ENCODE measurements at places on chromosomes 6 and 20.
A peak's percentile ranks its signal among the peaks of the same experiment; 100 is the strongest.

GRCh38 chr20:47785311-47785853, at the start of gene SULF2:
TSS of gene SULF2 (minus strand) at chr20:47785481. CDS start at chr20:47757363, 28,118 bp downstream.
- peak; percentile 84 for DNase-seq

GRCh38 chr6:33759887-33760629, 13.4 kb upstream of the IP6K3 start:
- no peak for DNase-seq

DNA sequence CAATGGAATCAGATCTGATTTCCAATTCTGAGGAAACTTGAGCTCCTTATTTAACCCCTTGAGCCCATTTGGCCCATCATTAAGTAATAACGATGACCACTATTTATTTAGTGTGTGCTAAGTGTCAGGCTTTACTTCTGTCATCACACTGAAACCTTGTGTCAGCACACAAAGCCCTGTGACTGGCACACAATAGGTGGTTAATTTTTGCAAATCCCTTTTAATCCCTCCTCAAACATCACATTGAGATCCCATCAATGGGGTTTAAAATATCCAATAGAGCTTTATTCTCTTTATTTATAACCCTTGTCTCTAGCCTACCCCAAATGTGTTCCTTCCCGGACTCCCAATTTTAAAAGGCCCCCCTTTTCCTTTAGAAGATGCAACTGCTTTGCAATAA, 656.8 kb upstream of the CHD6 start:
- no peak for DNase-seq

DNA sequence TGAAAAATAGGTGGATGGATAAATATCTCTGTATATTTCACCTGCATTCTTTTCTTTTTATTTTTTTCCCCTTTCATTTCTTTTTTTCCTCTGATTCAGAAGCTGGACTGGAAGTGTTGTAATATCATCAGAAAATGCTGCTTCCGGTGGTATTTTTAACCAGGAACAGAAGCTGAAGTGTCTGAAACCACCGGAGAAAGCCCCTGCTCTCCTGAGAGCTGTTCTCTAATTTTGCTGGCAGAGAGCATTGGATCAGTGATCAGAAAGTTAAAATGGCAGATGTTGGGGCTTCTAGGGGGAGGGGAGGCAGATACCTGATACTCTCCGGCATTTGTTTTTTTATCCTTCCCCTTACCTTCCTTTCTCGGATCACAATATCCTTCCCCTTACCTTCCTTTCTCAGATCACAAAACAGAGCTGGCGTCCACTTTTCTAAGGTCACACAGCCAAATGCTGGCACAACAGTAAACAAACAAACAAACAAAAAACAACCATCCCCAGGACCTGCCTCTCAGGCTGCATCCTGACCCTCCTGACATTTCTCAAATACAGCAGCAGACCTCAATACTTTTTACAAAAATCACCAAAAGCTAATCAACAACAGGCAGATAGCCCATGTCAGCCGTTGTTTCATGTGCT, 143.2 kb upstream of the ZNF217 start:
- no peak for DNase-seq

DNA sequence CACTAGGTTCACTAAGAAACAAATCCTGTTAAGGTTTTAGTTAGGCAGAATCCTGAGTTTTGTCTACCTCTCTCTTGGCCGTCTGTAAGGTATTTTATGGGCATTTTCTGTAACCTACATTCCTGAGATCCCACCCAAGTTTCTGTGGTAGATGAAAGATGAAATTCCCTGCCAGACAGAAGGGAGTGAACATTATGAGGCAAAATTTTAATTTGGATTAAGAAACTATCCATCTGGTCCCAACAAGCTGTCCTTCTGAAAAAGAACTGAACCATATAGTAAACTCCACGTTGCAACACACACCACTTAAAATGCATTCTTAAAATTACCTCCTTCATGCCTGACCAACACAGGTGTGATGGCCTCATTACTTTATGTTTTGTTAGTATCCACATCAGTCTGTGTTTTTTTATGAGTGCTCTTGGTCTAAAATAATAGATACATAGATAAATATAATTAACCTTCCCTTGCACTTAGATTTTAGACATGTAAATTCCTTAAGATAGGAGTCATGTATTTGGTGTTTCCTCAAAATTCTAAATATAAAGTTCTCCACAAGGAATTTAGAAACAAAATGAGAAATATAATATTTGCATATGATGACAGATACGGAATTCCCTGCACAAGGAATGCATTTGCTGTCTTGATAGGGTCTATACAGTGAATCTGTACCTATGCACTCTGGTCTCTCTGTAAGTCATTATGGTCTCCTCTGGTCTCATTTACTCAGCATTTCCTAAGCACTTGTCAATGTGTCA, 86.5 kb downstream of the CHD6 start:
- no peak for DNase-seq

- no peak for DNase-seq
These were observed 552.3 kb upstream of the CITED2 start for GRCh38 chr6:139926711-139927110.

- no peak for DNase-seq
These were observed 1.1 kb upstream of the SYTL3 start for GRCh38 chr6:158648682-158649131.

DNA sequence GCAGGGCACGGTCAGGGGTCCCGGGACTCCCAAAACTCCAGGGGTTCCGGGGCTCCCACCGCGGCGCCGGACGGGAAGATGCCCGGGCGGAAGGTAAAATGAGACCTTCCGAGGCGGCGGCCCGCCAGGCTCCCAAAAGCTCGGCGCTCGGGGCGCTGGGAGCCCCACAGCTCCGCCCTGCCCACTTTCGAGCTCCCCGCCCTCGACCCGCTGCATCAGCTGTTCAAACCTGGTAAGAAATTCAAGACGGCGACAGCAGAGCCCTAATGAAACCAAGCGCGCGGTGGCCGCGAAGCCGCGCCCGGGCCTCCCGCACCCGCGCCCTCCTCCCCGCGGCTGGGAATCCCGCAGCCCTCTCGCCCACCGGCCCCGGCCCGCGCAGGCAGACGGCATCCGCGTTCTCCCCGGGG, 369 bp downstream of the SLC4A11 start:
- DNase-seq: no peak

DNA sequence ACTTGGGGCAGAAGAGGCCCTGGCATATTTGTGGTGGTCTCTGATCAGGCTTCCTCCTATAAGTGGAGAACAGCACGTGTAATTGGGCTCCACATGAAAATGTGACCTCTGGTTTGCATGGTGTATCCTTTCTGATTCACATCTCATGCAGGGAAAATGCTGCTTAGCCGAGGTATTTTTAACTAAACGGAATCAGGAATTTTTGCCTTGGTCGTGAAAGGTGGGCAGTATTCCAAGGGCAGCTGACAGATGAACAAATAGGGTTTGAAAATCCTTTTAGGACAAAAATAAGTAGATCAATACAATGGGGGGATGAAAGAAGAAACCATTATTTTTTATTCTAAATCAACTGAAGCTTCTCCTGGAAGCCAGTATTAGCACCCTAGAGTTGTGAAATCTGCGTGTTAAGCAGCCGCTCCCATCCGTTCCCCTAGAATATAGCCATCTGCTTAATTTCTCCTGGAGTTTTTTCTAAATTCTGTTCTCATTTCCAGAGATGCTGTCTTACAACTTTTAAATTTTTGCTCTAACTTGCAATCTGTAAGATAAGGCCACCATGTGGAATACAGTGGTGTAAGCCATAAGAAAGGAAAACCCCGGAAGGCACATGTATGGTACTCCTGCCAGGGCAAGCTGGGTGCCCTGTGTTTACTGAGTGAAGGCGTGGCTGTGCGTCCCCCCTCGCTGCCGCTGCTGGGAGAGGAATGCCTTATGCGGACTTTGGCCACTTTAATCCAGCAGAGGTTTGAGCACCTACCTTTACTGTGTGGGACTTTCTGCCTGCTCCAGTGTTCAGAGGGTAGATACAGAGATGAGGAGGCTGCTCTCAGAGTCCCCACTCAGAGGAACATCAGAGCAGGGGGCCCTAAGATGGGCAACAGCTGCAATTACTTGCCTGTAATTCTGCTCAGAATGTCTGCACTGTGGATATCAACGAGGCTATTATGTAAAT, 52.4 kb downstream of the SYNJ2 start:
- DNase-seq: no peak

GRCh38 chr6:13528232-13528631, 40.8 kb upstream of the GFOD1 start:
- no peak for DNase-seq

GRCh38 chr6:113144117-113144516, 713.0 kb upstream of the MARCKS start:
- DNase-seq: no peak

DNA sequence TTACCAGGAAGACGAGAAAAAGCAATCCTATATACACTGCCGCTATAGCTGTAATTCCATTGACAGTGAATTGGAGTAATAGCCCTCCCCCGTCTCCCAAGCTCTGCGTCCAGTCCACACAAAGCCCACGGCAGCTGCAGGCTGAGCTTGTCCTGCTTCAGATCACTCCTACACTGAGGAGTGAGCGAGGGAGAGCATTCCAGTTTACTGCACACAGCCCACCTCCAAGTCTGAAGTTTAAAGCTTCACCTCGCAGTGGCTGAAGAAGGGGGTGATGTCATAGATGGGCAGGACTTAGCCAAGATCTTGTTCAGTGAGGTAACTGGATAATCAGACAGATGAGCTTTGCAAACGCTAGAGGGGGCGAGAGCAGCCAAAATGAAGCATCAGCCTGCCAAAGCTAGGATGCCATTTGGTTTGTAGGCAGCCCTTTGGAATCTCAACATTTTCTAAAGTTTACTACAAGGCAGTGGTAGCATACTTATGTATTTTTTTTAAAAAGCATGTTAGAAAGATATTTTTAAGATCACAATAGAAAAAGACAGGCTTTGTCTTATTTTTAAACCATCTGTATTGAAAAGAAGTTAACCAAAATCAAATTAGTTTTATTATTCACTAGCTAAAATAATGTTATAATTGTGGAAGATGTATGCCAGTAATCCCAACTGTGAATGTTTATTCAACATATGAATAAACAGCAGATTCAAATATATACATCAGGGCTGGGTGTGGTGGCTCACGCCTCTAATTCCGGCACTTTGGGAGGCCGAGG, at the start of gene FLRT3:
Gene FLRT3 (minus strand): TSS at position 213 of the 772 bp plus-strand sequence. CDS start 10,106 bp downstream, outside the sequence.
- DNase-seq: peak; percentile 95

DNA sequence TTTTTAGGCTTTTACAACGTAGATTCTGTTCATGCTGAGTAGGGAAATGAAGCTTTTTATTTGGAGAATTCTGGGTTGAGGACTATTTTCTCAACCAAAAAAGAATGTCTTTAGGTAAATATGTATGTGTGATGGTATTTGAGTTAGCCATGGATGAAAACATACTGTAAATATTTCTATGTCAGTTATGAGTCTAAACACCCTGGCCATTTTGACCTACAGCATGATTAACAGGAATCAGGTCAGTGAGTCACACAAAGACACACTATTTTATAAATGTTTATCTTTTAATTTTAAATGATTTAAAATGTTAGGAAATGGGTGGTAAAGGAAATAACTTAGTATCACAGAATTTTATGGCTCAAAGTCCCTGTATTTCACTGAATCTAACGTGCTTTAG, 851.7 kb upstream of the MAP3K7 start:
- no peak for DNase-seq

DNA sequence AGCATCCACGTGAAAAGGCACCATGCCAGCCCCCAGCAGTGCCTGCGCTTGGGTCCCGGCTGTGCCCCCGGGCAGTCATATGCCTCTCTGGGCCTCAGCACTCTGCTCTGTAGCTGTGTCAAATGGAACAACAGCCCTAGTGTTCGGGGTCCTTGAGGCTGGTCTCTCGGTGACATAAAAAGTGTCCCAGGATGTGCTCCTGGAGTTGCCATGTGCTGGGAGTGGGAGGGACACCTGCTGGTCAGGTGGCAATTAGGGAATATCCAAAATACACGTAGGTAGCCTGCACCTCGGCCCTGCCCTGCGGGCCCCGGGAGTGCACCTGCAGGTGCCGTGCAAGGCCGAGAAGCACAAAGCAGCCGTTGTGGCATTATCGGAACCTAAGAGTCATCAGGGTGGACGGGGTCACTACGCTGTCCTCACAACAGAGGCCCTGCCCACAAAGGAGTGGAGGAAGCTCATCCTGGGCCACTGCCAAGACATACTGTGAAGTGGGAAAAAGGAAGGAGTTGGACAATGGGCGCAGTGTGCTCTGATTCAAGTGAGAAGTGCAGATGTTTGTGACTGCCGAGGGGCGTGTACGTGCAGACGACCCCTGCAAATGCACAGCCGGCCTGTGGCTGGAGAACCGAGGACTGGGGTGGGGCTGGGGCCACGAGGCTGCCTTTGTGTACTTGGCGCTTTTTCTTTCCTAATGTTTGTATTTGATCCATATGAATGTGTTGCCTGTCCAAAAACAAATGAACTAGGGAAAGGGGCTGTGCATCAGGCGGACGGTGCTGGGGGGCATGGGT, 24.6 kb downstream of the SLCO4A1 start:
- DNase-seq: peak; percentile 56

- no peak for DNase-seq
These were observed 121.5 kb downstream of the UST start for GRCh38 chr6:148868314-148868713.

- DNase-seq: no peak
These were observed 183.4 kb upstream of the AKAP12 start for GRCh38 chr6:151056230-151056907.

DNA sequence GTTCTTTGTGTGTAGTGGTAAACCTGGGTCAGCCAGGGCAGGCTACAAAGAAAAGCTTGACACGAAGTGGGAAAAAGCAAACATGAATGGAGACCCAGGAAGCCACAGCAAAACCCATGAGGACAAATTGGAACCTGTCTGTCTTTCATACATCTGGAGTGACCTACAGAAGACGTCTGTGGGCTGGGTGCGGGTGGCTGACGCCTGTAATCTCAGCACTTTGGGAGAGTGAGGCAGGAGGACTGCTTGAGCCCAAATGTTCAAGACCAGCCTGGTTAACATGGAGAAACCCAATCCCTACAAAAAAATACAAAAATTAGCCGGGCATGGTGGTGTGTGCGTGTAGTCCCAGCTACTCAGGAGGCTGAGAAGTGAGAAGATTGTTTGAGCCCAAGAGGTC, 114.8 kb downstream of the PRND start:
- DNase-seq: no peak

- DNase-seq: peak; percentile 43
These were observed 65.0 kb downstream of the FAM120B start for GRCh38 chr6:170371588-170371987.

DNA sequence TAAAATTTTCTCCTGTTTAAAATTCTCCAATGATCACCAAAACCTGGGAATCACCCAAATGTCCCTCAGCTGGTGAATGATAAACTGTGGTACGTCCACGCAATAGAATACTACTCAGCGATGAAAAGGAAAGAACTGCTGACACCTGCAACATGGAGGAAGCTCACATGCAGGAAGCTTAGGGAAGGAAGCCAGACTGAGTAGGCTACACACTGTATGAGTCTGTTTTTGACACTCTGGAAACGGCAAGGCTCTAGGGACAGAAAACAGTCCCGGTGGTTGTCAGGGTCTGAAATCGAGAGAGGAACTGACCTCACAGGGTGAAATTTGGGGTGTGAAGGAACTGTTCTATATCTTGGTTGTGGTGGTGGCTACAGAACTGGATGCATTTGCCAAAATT, 25.2 kb upstream of the TLDC2 start:
- DNase-seq: no peak

GRCh38 chr20:23090147-23090546, 4.0 kb upstream of the CD93 start:
- DNase-seq: no peak

GRCh38 chr6:89162047-89162371, 16.2 kb downstream of the PM20D2 start:
- peak; percentile 60 for DNase-seq
